ENCODE measurements at places on chromosomes 11 and 22.

DNA sequence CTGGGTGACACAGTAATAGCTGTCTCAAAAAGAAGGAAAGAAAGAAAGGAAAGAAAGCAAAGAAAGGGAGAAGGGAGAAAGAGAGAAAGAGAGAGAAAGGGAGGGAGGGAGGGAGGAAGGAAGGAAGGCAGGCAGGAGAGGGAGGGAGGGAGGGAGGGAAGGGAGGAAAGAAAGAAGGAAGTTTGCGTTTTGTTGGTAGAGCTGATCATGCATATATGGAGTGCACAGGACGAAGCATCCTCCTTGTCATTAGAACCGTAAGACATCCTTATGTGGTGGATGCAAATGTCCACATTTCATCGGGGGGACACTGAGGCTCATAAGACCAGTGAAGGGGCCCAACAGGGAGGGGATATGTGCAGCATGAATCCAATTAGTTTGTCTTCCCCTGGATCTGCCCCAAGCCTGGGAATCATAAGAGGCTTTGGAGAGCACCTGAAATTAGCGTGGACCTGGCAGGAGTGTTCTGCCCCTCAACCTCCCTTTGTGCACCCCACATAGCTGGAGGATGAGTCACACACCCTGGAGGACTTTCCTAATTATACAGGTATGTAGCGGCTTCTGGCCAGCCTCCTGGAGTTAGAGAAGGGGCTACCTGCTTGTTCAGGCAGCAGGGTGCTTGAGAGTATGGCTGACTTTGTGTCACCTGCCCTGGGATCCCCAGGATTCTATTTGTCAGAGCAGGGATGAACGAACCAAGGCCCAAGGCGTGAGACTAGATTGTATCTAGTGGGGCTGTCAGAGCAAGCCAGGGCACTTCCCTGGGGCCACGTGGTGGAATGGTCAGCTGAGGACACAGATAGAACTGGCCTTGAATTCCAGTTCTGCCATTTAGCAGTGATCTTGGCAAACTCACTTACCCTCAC is 119.7 kb upstream of the CD82 start:
- no peak for DNase-seq

DNA sequence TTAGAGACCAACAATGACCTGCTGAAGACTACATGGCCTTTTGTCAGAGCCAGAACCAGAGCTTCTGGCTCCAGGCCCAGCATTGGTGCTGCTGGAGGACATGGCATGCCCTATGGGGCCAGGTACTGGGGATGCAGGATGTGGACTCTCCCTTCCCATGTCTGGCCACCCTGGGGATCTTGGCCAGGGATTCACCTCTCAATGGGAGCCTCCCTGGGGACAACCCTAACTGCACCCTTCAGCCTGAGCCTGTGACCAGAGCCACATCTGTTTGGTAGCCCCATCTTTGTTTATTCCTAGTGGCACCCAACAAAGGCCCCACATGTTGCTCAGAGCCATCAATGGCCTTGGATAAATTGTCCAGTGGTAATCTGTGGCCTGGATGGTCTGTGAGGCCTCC is 5.8 kb downstream of the KLHL35 start:
- DNase-seq = no peak

GRCh38 chr22:45096256-45096907 is 67.3 kb upstream of the NUP50 start:
- peak; percentile 72 for DNase-seq

- DNase-seq = peak; percentile 27
These were observed 59.9 kb upstream of the FGF3 start for GRCh38 chr11:69878927-69879728.

GRCh38 chr11:111906680-111907079 is 4.9 kb downstream of the CRYAB start:
- DNase-seq = no peak

GRCh38 chr11:41879214-41879613 is 419.8 kb upstream of the LRRC4C start:
- DNase-seq = no peak

DNA sequence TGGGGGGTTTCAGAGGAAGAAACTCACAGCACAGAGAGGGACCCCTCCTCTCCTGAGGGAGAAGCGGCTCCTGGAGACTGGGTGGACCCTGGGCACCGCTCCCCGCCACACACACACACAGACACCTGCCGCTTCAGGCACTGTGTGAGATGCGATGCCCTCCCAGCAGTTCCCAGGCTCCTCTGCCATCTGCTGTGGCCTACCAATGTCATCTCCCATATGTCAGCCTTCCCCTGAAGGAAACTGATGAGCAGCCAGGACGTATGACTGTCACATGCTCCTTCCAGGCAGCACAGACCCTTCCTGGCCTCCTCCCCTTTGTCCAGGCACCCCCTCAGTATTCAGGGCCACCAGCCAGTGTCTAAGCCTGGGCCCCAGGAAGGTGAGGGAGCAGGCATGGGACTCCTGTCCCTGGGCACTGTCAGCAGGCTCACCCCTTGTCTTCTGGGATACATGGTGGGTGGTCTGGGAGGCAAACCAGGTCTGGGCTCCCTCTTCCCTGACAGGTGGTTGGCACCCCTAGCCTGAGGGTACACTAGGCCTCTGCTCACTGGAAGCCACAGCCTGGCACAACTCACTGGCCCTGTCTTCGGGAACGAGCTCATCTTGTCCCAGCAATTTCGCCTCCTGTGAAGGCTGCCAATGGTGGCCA is 11.8 kb upstream of the BCR start:
- DNase-seq = no peak

GRCh38 chr11:69385832-69386427 is 92.0 kb downstream of the MYEOV start:
- peak; percentile 19 for DNase-seq

- no peak for DNase-seq
These were observed 36.4 kb downstream of the PITPNB start for GRCh38 chr22:27882507-27883290.

DNA sequence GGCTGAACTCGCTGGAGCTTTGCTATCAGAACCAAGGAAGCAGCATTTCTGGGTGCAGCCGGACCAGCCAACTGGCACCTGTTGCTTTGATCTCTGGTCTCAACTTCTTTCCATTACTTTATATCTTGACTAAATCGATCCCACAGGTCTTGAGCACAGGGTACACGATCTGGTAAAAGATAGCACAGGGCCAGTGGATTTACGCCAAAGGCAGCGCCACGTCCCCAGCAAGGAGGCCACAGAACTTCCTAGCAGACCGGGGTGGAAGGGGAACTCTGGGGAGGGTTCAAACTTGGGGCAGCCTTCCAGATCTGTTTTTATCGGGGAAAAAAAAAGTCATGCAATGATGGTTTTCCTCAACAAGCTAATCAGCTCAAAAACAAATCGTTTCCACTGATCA is 14.0 kb downstream of the VPS37C start:
- no peak for DNase-seq

- DNase-seq = peak; percentile 69
These were observed 797 bp downstream of the LGR4 start for GRCh38 chr11:27471589-27472397.

- no peak for DNase-seq
These were observed 53.6 kb downstream of the PITPNB start for GRCh38 chr22:27865496-27865895.

- no peak for DNase-seq
These were observed 304.1 kb upstream of the TENM4 start for GRCh38 chr11:79744941-79745340.

DNA sequence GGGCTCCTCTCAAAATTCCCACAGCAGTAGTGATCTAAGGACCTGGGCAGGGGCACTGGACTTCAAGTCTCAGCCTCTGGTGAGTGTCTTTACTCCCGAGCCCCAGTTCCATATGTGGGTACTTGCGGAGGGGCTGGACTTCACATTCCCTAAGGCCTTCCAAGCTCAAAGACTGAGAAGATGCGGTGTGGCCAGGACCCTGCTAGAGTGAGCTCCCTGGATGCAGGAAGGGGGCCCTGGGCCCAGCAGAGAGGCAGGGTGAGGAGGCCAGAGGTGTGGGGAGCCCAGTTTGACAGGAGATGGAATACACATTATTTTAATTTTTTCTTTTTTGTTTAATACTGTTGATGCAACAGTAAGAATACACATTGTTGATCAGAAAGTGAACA is 83.7 kb downstream of the IGLL1 start:
- no peak for DNase-seq

DNA sequence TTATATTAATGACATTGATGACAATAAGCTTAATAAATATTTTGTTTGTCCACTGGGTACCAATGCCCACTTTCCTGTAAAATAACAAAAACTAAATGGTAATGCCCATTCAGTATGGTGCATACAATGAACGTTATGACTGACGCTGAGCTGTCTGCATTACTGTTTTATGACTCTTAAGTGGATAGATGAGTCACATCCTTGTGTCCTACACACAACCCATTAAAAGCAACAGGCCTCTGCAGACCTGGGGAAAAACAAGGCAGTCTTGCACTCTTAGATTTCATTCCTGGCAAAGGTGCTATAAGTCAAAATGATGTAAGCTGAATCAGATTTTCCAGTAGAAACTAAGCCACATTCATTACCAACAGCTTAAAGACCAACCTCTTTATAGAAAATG is 176.3 kb upstream of the TMEM45B start:
- no peak for DNase-seq
